ENCODE measurements at places on chromosomes 16 and 17. TPM values are rescaled to one million over a fixed set of nuclear protein-coding genes. Genes with fewer than 3 reads are reported as not detected.

Gene CLEC10A
- total RNA-seq = not detected

GRCh38 chr17:7403043-7403726 is 712 bp downstream of the TMEM256 start:
- H3K27me3 ChIP-seq = no peaks in the 10 kb centered on the region
- H3K4me3 ChIP-seq = peak overlapping the region; percentile 97
- DNase-seq = peak; percentile 37
- H3K4me1 ChIP-seq = peaks cover 25% of the 10 kb centered on the region
- no peaks in the 10 kb centered on the region for H3K36me3 ChIP-seq

DNA sequence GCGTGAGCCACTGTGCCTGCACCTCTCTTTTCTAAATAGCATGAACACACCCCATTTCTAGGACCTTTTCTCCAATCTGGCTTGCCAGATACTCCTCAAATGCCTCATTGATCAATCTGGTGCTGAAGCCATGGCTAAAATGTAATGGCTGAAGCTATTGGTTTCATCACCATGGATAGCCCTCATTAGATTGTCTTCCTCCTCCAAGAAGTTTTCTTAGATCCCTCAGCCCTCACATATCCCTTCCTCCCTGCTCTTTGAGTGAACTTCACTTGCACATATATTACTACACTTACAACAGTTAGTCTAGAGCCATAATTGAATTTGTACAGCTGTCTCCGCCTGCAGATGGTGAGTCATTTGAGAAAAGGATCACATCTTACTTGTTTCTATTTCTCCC is 77.9 kb upstream of the TOX3 start:
- no peaks in the 10 kb centered on the region for H3K4me1 ChIP-seq
- no peak overlapping the region for H3K4me3 ChIP-seq
- H3K36me3 ChIP-seq = no peaks in the 10 kb centered on the region
- no peak for DNase-seq
- no peaks in the 10 kb centered on the region for H3K27me3 ChIP-seq

GRCh38 chr17:52181782-52182181 is 23.3 kb upstream of the CA10 start:
- H3K36me3 ChIP-seq = no peaks in the 10 kb centered on the region
- H3K4me3 ChIP-seq = no peak overlapping the region
- H3K4me1 ChIP-seq = no peaks in the 10 kb centered on the region
- H3K27me3 ChIP-seq = peaks cover 7% of the 10 kb centered on the region
- DNase-seq = no peak

GRCh38 chr17:881778-882177 is 97.8 kb downstream of the NXN start:
- DNase-seq = no peak
- no peak overlapping the region for H3K27ac ChIP-seq
- no peak overlapping the region for H3K4me3 ChIP-seq
- no peaks in the 10 kb centered on the region for H3K36me3 ChIP-seq

GRCh38 chr16:68776821-68777485 is 39.9 kb downstream of the CDH1 start:
- no peaks in the 10 kb centered on the region for H3K36me3 ChIP-seq
- H3K27ac ChIP-seq = peak overlapping the region; percentile 13
- peaks cover 6% of the 10 kb centered on the region for H3K4me1 ChIP-seq
- peak; percentile 49 for DNase-seq
